Right ventricle myocardium superior (tissue), 1 donor: ENCODE measurements at places on chromosomes 6 and 20. TPM values are rescaled to one million over a fixed set of nuclear protein-coding genes. Genes with fewer than 3 reads are reported as not detected.

Gene INSM1
- total RNA-seq = not detected

DNA sequence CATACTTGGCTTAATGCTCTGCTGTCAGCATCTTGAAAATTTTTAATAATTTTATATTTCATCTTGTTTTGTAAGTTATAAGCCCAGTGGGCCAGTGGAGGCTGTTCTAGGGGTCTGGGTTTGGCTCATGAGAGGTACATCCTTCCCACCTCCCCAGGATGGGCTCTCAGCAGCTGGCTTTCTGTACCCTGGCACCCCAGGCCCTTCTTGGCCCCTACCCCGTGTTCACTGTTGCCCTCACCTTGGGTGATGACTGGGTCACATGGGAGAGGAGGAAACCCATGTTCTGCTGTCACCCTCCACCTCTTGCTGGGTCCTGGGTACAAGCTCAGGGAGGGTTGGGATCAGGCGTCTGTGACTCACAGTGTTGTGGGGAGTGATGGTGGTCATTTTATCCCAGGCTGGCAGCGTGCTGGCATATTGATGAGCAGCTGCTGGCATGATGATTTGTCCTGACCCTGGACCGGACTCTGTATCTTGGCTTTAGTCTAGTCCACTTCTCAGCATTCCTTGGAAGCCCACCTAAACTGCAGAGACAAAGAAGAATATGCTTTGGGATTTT is 34.6 kb downstream of the SLC16A10 start:
- no peak for DNase-seq

DNA sequence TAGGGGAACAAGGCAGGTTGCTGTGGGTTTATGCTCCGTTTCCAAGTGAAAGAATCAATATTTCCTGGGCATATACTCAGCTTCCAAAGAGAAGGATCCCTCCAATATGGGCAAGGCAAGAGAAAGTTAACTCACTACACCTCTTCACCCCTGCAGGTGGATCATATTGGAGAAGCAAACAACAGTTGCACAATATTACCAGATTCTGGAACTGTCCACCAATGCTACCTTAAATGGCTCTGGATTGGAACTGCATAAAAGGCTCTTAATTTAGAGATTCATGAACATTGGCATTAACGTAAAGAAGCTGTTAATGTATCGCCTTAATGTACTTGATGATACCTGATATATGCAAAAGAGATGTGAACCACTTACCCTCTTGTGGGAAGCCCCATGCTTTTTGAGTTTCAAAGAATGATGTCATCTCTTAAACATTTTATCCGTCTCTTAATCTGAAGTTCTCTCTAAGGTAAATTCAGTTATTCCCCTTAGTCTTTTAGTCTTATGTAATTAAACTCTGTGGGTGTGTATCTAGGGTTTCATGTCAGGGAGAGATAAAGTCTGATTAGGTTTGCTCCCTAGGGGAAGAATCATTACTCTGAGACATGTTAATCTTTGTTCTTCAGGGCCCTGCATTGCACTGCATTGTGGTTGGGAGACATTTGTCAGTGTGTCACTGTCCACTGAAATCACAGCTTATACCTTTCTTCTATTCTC is 99.5 kb downstream of the PHACTR1 start:
- DNase-seq = no peak

DNA sequence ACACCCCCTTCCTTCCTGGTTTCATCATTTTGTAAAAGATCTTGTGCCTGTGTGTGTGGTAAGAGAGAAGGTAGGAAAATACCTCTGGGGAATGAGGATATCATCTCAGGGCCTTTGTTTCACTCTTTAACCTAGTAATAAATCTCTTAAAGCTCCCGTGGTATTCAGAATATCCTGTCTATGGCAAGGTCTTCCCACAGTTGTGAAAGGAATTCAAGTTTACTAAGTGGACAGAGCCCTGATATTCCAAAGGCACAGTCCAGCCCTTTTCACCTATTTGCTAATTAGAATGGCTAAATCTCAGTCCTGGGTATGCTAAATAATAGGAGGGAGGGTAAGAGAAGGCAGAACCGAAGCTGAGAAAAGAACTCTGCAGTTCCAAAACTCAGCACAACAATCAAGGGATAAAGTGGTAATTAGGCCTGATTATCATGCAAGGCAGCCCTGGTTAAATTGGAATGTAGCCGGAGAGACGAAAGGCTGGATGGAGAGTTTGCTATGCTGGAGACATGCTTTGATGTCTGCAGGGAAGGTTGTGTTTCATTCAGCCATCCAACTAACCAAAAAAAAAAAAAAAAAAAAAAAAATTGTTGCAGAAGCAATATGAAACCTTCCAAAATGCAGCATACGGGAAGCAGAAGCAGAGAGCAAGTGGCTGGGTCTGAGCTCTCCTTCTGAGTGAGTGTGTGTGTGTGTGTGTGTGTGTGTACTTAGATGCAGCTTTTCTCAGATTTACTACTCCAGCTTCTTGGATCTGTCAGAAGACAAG is 28.5 kb upstream of the PIM1 start:
- DNase-seq = no peak

Gene RAB32
- 5.3 TPM for total RNA-seq

DNA sequence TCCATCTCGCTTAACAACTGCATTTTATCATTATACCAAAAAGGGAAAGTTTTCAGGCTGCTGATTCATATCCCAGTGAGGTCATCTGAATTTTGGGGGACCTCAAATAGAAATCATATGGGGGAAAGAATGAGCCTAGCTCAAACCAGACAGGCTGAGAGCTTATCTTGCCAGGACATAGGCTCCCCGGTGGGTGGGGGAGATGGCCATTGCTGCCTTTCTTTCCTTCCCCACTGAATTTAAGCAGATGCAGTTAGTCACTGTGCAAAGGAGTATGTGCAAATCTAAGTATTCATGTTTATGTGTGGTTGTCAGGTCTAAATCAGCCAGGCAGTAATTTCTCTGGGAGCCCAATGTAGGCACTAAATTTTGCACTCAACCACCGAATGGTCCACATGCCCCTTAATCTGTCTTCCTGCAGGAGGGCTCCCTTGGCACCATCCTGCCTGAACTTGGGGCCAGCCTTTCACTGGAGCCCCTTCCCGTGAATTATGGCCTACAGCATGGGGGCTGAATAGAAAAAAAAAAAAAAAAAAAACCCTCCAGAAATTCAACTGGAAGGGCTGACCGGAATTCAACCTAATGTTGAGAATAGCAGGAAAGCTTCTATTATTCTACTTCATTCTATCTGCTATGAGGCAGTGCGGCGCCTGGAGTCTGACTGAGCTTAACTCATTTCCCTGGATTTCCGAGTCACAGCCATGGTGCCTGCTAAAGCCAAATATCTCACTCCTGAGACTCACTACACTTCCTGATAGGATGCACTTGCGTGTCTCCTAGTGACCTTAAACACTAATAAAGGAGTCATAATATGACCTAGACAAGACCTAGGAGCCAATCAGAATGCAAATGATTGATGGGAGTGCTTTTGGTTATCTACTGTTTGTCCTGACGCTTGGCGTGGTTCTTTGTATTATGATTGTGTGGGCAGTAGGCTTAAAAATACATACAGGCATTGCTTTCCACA is 161.5 kb upstream of the HEY2 start:
- DNase-seq = no peak

- no peak for DNase-seq
Measured at GRCh38 chr6:131936156-131936555, 15.0 kb downstream of the CCN2 start.

GRCh38 chr20:11799281-11799684 is 118.4 kb upstream of the BTBD3 start:
- no peak for DNase-seq

Gene FRK
- total RNA-seq = 7.5 TPM

DNA sequence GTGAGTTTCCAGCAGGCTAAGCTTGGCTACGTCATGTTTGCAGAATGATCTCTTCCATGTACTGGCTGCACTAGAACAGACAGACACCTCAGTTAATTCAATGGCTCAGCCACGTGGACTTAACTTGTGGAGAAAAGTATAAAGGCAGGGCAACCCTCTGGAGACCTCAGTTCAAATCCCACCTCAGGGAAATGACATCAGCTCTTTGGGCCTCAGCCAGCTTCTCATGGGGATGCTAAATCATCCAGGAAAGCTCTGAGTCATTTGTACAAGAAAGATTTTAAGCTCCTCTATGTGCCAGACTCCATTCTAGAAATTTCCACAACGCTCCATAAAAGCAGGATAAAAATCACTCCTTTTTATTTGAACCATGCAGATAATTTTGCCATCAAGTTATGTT is 128.5 kb upstream of the SALL4 start:
- DNase-seq = no peak

Gene DDO
- 31.1 TPM for total RNA-seq

Gene ZBTB46
- total RNA-seq = 13.5 TPM

DNA sequence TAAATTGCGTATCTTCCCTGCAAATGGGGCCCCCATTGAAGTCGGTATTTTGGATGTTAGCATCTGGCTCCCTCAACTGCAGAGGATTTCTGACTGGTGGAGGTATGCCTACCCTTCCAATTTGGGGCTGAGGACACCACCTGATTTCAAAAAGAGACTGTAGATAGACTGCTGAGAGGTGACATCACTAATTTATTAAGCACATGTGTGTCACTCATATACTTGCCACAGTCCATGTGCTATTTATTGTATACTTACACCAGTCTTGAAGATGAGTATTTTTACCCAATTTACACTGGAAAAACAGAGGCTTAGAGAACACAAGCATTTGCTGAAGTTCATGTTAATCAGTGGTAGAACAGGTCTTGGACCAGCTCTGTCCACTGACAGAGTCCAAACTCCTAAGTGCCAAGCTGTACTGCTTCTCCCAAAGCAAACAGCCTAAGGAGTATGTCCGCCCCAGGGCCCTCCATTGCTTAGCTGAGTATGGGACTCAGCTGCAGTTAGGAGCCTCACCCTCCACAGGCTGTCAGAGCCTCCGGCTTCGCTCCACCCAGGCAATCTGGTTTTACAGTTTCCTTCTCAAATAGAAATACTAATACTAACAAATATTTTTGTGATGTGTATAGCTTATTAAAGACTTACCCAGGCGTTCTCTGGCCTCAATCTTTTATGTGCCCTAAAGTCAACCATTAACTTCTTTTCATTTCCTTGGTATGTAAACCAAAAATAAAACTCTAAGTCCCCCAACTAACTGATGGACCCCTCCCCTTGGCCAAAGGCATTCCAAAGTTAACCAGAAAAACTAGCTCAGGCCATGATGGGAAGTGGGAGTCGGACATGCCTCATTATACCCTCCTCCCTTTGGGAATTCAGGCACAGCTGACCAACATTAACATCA is 17.5 kb downstream of the RIN2 start:
- no peak for DNase-seq

DNA sequence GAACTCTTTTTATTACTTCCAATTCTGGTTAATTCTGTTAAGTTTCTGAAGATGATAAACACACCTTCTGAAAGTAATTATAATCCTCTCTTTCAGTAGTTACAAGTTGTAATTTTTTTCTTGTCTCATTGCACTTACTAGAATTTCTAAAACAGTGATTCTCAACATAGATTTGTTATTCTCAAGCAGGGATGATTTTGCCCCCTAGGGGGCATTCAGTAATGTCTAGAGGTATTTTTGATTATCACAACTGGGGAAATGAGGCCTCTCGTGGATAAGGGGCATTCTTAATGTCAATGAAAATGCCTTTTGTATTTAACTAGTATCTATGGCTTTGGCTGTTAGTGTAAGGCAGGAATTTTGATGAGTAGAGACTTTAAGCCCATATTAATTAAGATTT is 39.4 kb upstream of the MAFB start:
- DNase-seq = no peak

GRCh38 chr6:147204060-147204785 is at the start of gene STXBP5:
STXBP5 (plus strand) TSS chr6:147204417; CDS start chr6:147204533, 116 bp downstream.
- DNase-seq = peak; percentile 70

Gene TNXB
- 65.8 TPM for total RNA-seq

DNA sequence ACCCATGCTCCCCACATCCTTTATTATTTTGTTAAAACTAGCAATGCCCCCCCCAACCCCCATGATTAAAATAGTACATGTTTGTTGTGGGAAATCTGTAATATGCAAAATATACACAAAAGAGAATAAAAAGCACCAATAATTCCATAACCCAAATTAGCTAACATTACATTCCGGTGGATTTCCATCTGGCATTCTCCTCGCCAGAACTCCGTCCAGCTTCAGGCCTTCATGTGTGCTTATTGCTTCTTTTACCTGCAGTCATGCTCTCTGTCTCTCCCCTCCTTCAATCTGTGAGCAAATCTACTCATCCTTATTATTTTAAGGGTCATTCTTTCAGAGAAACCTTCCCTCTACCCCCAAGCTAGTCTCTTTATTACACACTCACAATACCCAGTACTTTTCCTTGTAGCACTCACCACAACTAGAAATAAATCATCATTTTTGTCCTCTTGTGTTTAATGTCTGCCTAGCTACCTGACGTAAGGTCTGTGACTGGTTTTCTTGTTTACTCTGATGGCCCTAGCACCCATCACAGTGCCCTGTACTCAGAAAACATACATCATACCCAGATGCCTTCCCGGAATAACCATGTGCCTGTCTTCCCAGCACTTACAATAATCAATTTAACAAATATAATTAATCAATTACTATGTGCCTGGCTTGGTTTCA is 25.6 kb upstream of the IER3 start:
- DNase-seq = no peak

DNA sequence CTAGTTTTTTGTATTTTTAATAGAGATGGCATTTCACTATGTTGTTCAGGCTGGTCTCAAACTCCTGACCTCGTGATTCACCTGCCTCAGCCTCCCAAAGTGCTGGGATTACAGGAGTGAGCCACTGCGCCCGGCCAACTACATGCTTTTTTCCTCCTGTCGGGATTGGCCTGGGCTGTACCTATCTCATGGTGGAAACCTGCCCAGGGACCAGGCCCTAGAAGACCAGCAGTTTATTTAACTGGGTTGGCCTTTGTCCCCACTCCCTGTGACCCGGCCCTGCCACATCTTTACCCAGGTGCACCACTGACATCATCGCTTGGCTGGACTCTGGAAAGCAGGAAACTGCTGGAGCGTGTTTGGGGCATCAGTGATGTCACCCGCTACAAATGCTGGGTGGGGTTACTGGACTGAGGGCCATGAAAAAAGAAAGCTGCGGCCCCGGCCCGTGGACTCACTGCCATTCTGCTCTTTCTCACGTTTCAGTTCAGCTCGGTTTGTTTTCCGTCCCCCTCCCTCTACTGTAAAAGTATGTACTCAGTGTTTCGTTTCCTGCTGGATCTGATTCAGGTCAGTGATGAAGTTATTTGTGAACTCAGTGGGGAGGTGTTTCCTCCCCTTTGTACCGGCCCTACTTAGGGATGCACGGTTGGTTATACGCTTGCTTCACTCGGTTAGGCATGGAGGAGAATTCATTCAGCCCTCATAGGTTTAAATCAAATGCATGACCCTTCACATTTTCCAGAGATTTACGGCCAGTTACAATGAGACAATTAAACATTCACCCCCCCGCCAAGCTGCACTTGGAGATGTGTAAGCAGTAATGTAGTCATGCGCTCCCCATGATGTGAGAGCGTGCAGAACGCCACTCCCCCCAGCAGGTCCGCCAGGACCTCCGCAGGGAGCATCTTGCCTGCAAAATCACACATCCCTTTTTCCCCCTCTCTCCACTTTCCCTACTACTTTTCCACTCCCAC is 179.3 kb downstream of the MTHFD1L start:
- DNase-seq = peak; percentile 69
